Activated T-helper 9 cell treated with anti-CD3 and anti-CD28 coated beads, Interleukin-2, amount 50 U/mL, for 16 hours (primary cell): ENCODE measurements at places on chromosomes 5 and 9.

GRCh38 chr5:161265006-161265405 lies 281.5 kb downstream of the GABRB2 start:
- DNase-seq: no peak

GRCh38 chr9:109250311-109250741 lies 70.5 kb downstream of the EPB41L4B start:
- DNase-seq: no peak

DNA sequence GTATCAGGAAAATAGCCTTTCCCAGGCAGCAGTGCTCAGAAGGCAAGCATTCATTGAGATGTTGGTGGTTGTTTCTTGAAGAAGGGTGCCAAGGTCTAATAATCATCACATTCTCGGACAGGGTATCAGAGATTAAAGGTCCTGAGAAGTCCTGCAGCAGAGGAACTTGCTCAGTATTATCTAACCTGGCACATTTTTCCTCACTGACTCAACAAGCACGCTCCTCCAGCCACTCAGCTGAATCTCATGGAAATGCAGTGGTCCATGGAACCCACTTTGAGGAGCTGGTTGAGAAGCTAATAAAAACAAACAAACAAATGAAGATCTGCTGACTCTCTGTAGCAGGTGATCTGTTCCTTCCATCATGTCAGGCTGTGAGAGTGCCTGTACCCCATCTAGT lies 35.3 kb upstream of the ICE1 start:
- DNase-seq: no peak

- no peak for DNase-seq
Measured at GRCh38 chr9:108569624-108570023, 286.2 kb downstream of the ACTL7B start.

GRCh38 chr5:143119881-143120341 lies 283.6 kb downstream of the NR3C1 start:
- DNase-seq: no peak

- no peak for DNase-seq
Measured at GRCh38 chr5:68505917-68506860, 290.6 kb downstream of the PIK3R1 start.

DNA sequence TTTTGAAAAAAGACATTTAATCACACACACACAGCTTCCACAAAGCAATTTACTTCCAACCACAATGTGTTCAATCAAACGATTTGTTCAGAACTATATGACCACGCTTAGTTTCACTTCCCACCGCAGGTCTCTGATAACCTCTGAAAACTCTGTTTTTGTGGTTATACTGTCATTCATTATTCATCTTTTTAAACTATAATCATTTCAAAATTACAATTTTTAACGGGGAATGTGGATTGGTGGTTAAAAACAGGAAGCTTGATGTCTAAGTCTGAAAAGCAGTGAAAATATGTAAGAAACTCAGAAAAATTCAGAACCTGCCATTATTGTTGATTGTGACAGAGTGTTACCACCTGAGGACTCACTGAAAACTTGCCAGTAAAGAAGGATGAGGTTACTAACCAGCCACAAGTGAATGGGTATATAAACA lies 12.7 kb upstream of the TMEM174 start:
- DNase-seq: peak; percentile 27

GRCh38 chr5:173855162-173855994 lies 32.8 kb upstream of the CPEB4 start:
- DNase-seq: no peak

DNA sequence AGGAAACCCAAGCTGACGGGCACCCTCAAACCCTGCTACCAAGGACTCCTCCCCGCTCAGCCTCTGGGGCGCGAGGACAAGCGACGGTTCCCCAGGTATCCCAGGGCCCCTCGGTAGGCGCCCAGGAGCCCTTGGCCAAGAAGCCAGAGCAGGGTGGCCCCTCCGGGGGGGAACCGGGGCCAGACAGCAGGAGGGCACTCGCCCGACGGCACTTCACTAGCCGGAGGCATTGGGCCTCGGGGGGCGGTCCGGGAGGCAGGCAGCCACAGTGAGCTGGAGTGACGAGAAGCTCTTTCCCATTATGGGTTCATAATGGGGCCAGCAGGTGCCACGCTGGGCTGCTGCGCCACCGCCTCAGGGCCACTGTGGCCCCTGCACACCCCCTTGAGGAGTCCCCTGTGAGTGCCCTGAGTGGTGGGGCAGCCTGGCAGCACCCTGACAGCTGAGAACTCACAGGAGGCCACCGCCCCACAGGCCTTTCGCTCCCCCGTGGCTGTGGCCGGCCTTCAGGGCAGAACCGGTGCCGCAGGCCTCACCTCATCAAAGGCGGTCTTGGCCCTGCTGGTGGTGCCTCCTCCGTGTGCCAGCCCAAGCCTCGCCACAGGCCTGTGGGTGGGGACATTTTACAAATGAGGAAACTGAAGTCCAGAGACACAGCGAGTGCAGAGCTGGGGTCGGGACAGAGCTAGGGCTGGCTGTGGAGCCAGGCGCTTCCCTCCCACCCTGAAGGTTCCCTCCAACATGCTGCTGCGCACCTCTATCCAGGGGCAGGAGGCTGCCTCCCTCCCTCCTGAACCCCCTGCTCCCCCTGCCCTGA lies 68.7 kb downstream of the PSMB7 start:
- DNase-seq: no peak

DNA sequence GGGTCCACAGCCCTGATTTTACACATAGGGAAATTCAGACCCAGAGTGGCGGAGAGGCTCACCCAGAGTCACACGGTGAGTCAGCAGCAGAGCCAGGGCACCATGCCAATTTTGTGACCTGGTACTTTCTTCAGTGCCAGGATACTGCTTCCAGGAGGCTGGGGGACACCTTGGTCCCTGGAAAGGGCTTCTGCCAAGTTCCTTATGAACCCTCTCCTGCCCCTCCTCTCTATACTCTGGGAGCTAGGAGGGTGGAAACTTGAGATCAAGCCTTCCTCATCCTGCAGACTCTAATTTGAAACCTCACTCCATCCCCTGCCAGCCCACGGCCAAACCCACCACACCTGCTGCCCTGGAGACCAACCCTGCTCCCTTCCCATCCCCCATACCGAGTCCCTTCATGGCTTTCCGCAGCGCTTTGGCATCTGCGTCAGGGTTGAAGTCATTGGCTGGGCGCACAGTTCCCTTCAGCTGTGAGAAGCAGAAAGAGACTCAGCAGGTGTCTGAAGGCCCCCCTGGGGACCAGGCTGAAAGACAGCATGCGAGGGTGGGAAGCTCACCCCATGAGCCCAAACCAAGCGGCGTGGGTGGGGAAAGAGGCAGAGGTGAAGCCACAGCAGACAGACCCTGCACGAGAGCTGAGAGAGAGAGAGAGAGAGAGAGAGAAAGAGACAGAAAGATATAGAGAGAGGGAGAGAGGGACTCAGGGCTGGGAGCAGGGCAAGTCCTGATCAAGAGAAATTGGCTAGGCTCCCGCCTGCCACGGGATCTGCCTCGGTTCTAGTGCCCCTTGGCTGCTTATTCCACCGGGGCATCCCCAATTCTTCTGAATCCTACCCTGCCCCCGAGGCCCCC lies 33.5 kb downstream of the ANXA6 start:
- no peak for DNase-seq

DNA sequence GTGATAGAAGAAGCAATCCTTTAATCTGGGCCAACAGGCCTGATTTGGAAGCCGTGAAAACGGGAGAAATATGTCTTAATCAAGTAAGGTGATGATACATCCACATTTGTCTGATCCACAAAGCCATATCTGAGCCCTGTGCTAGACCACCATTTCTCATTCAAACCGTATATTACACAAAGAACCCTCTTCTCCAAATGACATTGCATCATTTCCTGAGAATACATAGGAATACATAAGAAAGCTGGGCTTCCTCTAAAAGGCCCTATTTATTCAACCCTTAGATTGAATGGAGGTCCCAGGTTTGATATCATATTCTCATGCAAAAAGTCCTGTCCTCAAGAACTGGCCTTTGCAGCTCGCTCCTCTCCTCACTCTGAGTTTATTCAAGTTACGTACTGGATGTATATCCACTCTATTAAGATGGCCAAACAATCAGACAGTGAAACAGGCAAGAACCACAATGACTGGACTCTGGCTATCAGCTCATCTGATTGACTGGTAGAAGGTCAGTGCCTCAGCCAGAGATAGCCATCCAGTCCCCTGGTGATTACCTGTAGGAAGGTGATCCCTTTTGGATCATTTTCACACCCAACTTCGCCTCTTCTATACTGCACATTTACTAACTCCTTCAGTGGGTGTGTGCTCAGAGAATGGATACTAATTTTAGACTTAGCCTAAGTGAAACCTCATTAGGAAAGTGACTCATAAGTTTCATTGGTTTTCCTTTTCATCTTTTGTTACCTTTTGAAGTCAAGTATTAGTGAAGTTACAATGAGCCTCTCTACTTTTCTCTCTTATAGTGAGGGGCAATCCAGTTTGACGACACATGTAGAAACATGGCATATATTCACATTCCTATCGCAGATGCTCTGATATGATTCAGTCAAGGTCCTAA lies 167.6 kb upstream of the WWC1 start:
- DNase-seq: no peak

GRCh38 chr5:96931605-96932004 lies 4.3 kb upstream of the LNPEP start:
- DNase-seq: no peak

DNA sequence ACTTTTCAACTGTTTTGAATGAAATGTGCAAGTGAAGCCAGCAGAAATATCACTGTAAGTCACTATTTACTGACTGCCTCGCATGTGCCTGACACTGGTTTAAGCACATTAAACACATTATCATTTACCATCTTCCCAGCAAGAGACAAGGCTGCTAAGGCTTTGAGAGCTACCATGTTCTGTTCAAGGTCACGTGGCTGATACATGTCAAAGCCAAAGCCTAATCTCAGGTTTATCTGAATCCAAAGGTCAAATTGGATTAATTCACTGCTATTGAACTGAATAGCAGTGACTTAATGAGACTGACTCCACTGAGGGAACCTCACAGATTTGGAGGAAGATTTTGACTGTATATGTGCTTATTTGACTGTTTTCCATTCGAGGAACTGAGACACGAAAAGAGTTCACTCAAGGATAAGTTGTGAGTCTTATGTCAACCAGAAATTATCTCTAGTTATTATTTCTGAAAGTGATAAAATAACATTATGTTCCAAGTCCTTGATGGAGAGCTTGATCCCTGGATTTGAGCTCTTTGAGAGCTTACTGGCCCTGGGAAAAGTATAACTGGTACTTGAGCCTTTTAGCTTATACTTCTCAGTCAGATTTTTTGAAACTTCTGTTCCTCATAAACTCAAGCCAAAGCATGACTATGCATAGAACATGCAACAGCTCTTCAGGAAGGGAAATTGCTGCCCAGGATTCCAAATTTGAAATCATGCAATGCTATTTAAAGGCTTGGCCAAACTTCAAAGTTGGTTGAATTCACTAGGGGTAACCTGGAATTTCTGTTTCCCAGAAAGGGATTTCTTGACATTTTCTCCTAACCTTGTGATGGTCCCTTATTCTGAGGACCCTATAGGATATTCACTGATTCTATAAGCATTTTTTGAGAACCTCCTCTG lies 23.4 kb upstream of the ARHGAP26 start:
- no peak for DNase-seq

GRCh38 chr5:132059043-132059695 lies 1.3 kb upstream of the IL3 start:
- no peak for DNase-seq

DNA sequence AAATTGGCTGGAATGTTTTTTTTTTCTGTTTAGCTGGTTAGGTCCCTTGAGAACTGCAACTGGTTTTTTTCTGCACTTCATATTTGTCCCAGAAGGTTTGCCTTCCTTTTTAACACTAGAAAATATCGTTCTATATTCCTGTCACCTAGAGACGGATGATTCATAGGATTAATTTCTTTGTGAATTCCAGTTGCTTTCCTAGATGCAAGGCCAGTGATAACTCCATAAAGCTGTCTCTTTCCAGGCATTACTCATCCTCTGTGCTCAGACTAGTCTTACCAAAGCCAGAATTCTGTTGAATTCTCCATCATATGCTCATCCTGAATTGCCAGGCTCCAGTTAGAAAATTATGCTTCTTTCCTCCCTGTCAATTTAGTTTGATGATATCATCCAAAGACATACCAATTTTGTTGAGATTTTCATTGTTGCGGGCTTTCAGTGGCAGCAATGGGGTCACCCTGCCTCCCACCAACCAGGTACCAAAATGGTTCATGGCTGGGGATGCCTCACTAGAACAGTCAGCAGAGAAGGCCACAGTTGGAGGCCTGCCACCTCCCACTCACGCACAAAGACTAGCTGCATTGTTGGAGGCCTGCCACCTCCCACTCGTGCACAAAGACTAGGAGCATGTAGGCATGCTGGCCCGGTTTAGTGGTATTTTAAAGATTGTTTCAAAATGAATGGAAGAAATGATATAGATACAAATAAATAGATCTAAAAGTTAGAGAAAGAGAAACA lies 8.5 kb downstream of the BAAT start:
- no peak for DNase-seq

GRCh38 chr9:127534931-127535330 lies 77.1 kb upstream of the STXBP1 start:
- DNase-seq: no peak

DNA sequence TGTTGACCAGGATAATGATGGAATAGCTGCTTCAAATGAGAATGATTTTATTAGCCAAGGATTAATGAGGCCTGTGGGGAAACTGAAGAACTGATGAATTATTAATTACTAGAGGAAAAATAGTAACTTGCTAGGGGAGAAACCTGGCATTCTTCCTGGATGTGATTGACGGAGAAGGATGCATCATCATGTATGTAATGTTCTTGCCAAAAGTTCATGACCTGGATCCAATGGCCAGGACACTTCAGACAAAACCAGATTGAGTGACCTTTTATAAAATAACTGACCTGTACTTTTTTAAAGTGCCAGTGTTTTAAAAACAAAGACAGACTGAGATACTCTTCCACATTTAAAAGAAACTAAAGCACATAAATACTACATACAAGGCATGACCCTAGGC lies 23.7 kb downstream of the KIAA1191 start:
- no peak for DNase-seq

GRCh38 chr9:21477466-21477865 lies 4.6 kb downstream of the IFNE start:
- no peak for DNase-seq

DNA sequence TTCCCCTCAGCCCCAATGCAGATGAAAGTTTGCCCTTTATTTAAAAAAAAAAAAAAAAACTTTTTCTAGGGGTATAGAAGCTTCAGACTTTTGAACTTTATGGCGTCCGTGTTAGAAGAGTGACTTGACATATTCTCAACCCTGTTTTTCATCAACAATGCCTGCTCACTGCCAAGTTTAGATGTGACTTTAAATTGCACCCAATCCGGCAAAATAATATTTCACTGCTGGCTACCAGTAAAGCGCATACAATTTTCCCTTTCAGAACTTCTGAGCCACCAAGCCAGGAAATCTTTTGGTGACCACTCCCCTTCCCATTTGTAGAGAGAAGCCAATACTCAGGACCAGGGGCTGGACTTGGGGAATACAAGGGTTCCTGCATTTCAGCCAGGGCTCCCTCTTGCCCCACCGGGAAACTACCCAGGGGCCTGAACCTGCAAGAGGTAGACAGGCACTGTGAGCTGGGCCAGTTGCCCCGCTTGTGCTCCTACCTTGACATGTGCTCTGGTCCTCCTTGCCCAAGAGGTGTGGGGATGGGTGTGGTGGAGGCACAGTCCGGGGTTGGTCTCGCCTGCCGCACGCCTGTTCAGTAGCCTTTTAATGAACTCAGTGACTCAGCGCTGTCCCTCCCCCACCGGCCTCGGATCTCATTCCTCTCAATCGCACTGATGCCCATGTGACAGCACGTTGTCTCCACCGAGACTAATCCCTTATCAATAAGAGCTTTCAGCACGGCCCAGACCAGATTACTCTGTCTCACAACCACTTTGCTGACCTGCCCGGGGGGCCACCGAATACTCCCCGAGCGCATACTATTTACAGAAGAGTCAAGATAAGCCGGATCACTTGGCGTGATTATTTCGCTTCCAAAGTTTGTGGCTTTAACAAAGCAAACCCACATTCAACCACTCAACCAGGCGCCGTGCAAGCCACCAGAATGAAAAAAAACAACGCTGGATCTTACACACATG lies 226.4 kb downstream of the DCP2 start:
- no peak for DNase-seq
